Activated CD8-positive, alpha-beta memory T cell treated with anti-CD3 and anti-CD28 coated beads, Interleukin-2, amount 10 ng/mL, durations not matched to agents 7 days and 5 days (primary cell): ENCODE measurements at places on chromosomes 12 and 14. TPM values are rescaled to one million over a fixed set of nuclear protein-coding genes. Genes with fewer than 3 reads are reported as not detected.

The NRL gene
- total RNA-seq = 3.2 TPM

- H3K27ac ChIP-seq = no peak overlapping the region
- no peaks in the 10 kb centered on the region for H3K27me3 ChIP-seq
- DNase-seq = no peak
- no peaks in the 10 kb centered on the region for H3K4me1 ChIP-seq
Observed at GRCh38 chr12:120062976-120063579, 53.5 kb downstream of the RAB35 start.

GRCh38 chr14:72452774-72453173 is 441.1 kb downstream of the DPF3 start:
- H3K27ac ChIP-seq = peak overlapping the region; percentile 95
- H3K36me3 ChIP-seq = peaks cover 7% of the 10 kb centered on the region

- H3K4me3 ChIP-seq = no peak overlapping the region
- no peaks in the 10 kb centered on the region for H3K36me3 ChIP-seq
- H3K27ac ChIP-seq = no peak overlapping the region
- H3K27me3 ChIP-seq = peaks cover 50% of the 10 kb centered on the region
- no peak for DNase-seq
Observed at GRCh38 chr12:8453021-8453513, 2.7 kb upstream of the CLEC6A start.

GRCh38 chr12:68451261-68452077 is 119.3 kb upstream of the MDM1 start:
- H3K27ac ChIP-seq = peak overlapping the region; percentile 99
- DNase-seq = peak; percentile 83
- H3K4me3 ChIP-seq = peak overlapping the region; percentile 74
- peaks cover 90% of the 10 kb centered on the region for H3K4me1 ChIP-seq

- H3K4me3 ChIP-seq = no peak overlapping the region
- no peak overlapping the region for H3K27ac ChIP-seq
- no peaks in the 10 kb centered on the region for H3K36me3 ChIP-seq
- peaks cover 13% of the 10 kb centered on the region for H3K27me3 ChIP-seq
- no peak for DNase-seq
- H3K4me1 ChIP-seq = peaks cover 8% of the 10 kb centered on the region
Observed at GRCh38 chr14:74649673-74650072, 37.6 kb upstream of the LTBP2 start.

- H3K36me3 ChIP-seq = peaks cover 2% of the 10 kb centered on the region
- H3K27me3 ChIP-seq = no peaks in the 10 kb centered on the region
- no peak overlapping the region for H3K27ac ChIP-seq
- DNase-seq = no peak
- H3K4me3 ChIP-seq = no peak overlapping the region
Observed at GRCh38 chr12:1935700-1936378, 17.4 kb upstream of the CACNA2D4 start.

- H3K27me3 ChIP-seq = peaks cover 6% of the 10 kb centered on the region
- no peak for DNase-seq
- H3K4me1 ChIP-seq = peaks cover 9% of the 10 kb centered on the region
Observed at GRCh38 chr12:64526859-64527258, 74.9 kb downstream of the TBK1 start.

- no peak for DNase-seq
- H3K4me1 ChIP-seq = no peaks in the 10 kb centered on the region
- no peak overlapping the region for H3K27ac ChIP-seq
- no peak overlapping the region for H3K4me3 ChIP-seq
- H3K27me3 ChIP-seq = peaks cover 4% of the 10 kb centered on the region
- no peaks in the 10 kb centered on the region for H3K36me3 ChIP-seq
Observed at GRCh38 chr14:95897280-95897679, 20.6 kb downstream of the TUNAR start.

DNA sequence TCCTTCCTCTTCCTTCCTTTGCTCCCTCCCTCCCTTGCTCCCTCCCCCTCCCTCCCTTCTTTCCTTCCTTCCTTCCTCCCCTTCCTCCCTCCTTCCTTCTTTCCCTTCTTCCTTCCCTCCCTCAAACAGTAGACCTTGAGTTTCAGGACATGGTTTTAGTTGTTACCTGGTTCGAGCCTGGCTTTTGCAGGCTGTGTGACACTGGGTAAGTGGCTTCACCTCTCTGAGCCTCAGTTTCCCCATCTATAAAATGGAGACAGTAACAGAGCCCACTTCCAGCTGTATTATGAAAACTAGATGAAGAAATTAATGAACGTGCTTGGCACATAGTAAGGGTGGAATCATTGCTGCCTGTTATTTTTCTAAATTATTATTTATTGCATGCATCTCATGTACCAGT is 171.0 kb upstream of the LHX5 start:
- H3K27me3 ChIP-seq = peaks cover 24% of the 10 kb centered on the region
- no peak overlapping the region for H3K4me3 ChIP-seq
- no peak overlapping the region for H3K27ac ChIP-seq

- no peak overlapping the region for H3K4me3 ChIP-seq
- DNase-seq = no peak
- no peaks in the 10 kb centered on the region for H3K27me3 ChIP-seq
- H3K27ac ChIP-seq = peak overlapping the region; percentile 45
- peaks cover 2% of the 10 kb centered on the region for H3K36me3 ChIP-seq
Observed at GRCh38 chr12:57098546-57098945, 9.6 kb downstream of the NAB2 start.

- H3K27ac ChIP-seq = no peak overlapping the region
- peaks cover 7% of the 10 kb centered on the region for H3K27me3 ChIP-seq
Observed at GRCh38 chr12:14993117-14993516, 20.3 kb downstream of the PDE6H start.

The MAPK1IP1L gene
- total RNA-seq = 110 TPM

- DNase-seq = no peak
- H3K27ac ChIP-seq = no peak overlapping the region
- no peaks in the 10 kb centered on the region for H3K36me3 ChIP-seq
- no peaks in the 10 kb centered on the region for H3K4me1 ChIP-seq
- peaks cover 3% of the 10 kb centered on the region for H3K27me3 ChIP-seq
Observed at GRCh38 chr14:58717813-58718212, 80.1 kb downstream of the DACT1 start.

The HOXC9 gene
- total RNA-seq = not detected

GRCh38 chr14:101502761-101503392 is 58.4 kb upstream of the DIO3 start:
- H3K27me3 ChIP-seq = peaks cover 5% of the 10 kb centered on the region
- H3K4me3 ChIP-seq = no peak overlapping the region
- no peaks in the 10 kb centered on the region for H3K4me1 ChIP-seq
- H3K36me3 ChIP-seq = no peaks in the 10 kb centered on the region
- no peak for DNase-seq

GRCh38 chr12:57620245-57620935 is 9.2 kb downstream of the ARHGEF25 start:
- peak overlapping the region; percentile 54 for H3K4me3 ChIP-seq
- peaks cover 98% of the 10 kb centered on the region for H3K27me3 ChIP-seq
- peaks cover 24% of the 10 kb centered on the region for H3K4me1 ChIP-seq
- DNase-seq = no peak
- H3K36me3 ChIP-seq = no peaks in the 10 kb centered on the region
- H3K27ac ChIP-seq = no peak overlapping the region

The KRT7 gene
- total RNA-seq = 4.7 TPM

The VRTN gene
- not detected for total RNA-seq

The NKX2-1 gene
- total RNA-seq = not detected

DNA sequence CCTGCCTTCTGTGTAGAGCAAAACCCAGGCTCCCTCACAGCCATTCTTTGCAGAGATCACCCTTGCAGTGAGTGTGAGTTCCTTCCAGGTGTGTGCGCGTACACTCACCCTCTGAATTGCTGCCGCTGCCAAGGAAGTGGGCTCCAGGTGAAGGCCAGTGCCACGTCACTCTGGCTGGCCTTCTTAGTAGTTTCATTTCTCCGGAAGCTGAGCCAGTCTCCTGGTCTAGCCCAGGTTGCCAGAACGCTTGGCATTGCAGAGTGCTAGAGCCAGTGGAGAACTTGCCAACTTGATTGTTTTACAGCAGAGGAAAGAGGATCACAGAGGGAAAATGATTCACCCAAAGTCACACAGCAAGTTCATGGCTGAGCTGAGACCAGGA is 11.0 kb downstream of the CBLN3 start:
- no peak for DNase-seq
- H3K27ac ChIP-seq = peak overlapping the region; percentile 24
- H3K27me3 ChIP-seq = peaks cover 5% of the 10 kb centered on the region
- H3K4me1 ChIP-seq = no peaks in the 10 kb centered on the region
- H3K36me3 ChIP-seq = no peaks in the 10 kb centered on the region

The LIN7A gene
- total RNA-seq = 0.63 TPM

DNA sequence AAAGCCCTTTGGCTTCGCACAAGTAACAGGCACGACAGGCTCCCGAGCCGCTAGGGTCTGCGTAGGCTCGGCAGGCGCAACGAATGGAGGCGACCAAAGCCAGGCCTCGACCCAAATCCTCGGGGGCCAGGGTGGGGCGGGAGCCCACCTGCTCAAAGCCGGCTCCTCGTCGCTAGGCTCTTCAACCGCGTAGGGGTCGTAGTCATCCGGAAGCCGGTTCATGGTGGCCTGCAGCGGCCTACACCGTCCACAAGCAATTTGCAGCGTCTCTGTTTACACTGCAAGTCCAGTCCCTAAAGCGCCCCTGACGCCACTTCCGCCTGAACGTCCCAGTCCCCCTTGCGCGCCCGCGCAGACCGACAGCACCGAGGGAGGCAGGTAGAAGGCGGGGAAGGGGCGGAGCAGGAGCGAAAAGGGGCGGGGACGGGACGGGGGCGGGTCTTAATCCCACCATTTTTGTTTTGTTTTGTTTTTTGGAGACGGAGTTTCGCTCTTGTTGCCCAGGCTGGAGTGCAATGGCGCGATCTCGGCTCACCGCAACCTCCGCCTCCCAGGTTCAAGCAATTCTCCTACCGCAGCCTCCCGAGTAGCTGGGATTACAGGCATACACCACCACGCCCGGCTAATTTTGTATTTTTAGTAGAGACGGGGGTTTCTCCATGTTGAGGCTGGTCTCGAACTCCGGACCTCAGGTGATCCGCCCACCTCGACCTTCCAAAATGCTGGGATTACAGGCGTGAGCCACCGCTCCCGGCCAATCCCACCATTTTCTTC is at the start of gene EAPP:
Gene EAPP, minus strand, starts transcription at position 295 of the 774 bp plus-strand sequence. Its CDS starts 73 bp downstream, at position 222.
- no peaks in the 10 kb centered on the region for H3K27me3 ChIP-seq
- H3K4me1 ChIP-seq = peaks cover 23% of the 10 kb centered on the region
- DNase-seq = peak; percentile 98
- H3K4me3 ChIP-seq = peak within 1 kb of the TSS; percentile 99
- peaks cover 5% of the 10 kb centered on the region for H3K36me3 ChIP-seq

DNA sequence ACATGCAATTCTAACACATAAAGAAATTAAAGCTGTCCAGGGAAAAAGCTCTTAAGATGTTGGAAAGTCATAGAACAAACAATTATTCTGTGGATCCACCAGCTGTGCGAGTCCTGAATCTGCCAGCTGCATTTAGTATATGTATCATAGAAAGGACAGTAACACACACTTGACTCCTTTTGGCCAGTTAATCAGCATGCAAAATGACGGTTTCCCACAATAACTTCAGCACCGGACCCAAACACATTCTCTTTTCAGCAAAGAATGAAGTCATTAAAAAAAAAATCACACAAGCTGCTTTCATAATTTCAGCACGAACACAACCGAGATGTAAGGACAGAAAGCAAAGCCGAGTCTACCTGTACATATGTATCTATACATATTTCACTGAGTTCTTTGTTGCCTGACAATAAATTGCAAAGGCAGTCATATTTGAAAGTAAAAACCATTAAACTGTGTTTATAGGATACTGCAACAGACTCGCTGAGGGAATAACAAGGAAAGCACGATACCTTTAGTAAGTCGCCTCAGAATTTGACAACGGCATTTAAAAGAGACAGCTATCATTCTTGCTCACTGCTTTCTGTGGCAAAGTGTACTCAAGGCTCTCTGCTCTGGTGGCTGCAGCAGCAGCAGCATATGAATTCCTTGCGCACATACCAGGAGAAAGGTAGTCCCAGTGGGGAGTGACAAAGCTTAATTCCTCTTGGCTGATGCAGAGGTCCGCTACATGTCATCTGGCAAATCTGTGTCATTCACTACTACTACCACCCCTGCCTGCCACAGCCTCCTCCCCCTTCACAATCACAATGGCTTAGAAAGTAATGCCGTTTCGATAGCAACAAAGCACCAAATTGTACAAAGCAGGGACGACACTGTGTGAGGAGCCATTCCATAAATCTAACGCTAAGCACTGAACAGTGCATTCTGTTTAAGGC is at the start of gene GRIP1:
Gene GRIP1, minus strand, starts transcription at position 739 of the 938 bp plus-strand sequence. Its CDS starts 172 bp downstream, at position 567.
- peaks cover 23% of the 10 kb centered on the region for H3K27me3 ChIP-seq
- no peak within 1 kb of the TSS for H3K4me3 ChIP-seq
- H3K36me3 ChIP-seq = no peaks in the 10 kb centered on the region
- H3K27ac ChIP-seq = no peak within 1 kb of the TSS
- DNase-seq = no peak
- no peaks in the 10 kb centered on the region for H3K4me1 ChIP-seq

The TBC1D30 gene
- total RNA-seq = 0.47 TPM

The PAH gene
- not detected for total RNA-seq

The HCAR3 gene
- total RNA-seq = 0.09 TPM
